C1 segment of cervical spinal cord (tissue), 14 donors: ENCODE measurements at places on chromosomes 7 and 10.

- DNase-seq = no peak
Observed at GRCh38 chr10:93797825-93798224, 40.1 kb downstream of the LGI1 start.

DNA sequence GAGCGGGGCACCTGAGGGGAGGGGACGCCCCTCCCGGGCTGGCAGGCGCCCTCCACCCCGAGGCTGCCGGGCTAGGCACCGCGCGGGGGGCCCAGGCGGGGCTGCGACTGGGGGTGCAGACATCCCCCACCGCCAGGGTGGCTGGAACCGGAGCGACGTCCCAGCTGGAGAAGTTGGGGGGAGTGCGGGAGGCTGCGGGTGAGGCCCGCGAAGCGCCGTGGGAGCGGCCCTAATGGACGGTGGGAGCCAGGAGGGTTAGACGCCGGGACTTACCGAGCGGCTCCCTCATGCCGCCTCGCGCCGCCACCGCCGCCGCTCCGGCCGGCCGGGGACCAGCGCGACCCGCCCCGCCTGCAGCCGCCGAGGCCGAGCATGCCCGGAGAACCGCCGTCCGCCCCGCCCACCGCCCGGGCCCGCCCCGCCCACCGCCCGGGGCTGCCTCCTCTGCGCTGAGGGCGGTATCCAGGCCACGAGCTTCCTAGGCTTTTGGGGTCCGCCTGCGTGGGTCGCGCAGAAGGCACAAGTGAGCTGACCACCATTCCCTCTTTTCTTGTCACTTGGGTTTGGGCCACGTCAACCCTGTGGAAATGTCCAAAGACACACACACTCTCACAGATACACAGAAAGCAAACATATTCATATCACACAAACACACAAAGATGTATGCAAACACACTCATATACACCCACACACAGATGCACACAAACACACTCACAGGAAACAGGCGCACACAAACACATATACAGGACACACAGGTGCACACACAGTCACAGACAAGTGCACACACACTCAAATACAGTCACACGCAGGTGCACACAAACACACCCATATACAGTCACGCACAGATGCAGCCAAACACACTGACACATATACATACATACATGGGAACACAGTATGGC is at the start of gene JCAD:
Gene JCAD, minus strand, starts transcription at position 378 of the 899 bp plus-strand sequence. CDS start 11,774 bp downstream, outside the sequence.
- DNase-seq = peak; percentile 3

DNA sequence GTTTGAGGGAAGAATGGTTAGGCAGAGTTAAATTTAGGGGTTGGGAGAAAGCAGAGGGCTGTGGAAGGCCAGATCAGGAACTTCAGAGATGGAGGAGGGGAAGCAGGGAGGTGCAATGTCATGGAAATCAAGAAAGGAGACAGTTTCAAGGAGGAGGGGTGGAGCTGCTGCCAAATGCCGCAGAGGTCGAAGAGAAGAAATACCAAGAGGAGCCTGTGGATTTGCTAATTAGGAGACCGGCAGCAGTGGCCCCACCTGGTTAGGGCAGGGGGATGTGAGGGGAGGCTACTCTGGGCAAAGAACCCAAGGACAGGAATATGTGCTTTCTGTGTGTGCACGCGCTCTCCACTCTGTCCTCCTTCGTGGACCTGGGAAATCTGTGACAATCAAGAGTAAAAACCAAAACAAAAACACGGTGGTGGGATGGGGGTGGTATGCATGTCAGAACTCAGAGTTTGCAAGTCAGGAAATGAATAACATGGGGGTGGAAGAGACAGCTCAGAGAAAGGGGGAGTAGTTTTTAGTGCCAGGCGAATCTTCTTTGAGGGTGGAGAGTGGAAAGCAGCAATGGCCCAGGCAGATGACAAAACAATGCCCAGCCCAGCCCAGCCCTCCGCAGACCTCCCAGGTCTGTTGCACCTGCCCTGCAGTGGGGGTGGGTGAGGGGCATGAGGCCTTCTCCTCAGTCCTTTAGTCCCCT is 102.9 kb upstream of the PAX2 start:
- no peak for DNase-seq

DNA sequence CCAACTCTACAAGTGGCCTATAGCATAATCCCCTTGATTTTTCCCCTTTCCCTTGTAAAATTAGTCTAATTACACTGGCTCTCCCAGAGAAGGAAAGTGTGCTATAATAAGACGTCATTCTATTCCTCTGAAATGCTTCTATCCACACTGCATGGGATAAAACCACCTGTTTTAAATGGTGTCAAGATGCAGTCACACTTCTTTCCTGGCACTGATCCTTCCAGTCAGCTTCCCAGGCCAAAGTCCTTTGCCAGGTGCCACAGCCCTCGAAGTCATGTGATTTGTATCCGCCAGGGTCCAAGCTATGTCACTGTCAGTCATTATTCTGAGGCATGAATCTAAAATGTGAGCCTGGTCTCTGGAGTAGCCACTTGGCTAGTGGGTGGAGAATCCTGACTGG is 169.0 kb upstream of the KIAA1217 start:
- no peak for DNase-seq

GRCh38 chr7:391411-391951 is 101.5 kb downstream of the FOXL3 start:
- no peak for DNase-seq

- no peak for DNase-seq
Observed at GRCh38 chr10:108608860-108609259, 1314.5 kb downstream of the XPNPEP1 start.

- no peak for DNase-seq
Observed at GRCh38 chr7:37348982-37349381, 99.7 kb downstream of the ELMO1 start.

DNA sequence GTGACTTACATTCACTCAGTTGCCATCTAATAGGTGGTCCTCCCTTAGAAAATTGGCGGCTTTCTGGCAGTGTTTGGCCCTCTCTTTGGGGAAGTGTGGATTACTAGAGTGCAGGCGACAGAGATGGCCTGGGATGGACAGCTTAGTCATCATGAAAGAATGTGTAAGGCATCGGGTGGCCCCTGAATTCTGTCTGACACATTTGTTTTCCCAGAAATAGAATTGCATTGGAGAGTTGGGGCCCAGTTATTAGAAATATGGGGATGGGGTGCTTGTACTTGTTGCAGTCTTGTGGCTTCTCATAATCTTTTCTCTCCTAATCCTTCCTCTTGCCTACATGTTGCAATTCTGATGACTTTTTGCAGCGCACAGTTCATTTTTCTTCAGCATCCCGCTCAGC is 13.8 kb downstream of the TCF7L2 start:
- DNase-seq = no peak

DNA sequence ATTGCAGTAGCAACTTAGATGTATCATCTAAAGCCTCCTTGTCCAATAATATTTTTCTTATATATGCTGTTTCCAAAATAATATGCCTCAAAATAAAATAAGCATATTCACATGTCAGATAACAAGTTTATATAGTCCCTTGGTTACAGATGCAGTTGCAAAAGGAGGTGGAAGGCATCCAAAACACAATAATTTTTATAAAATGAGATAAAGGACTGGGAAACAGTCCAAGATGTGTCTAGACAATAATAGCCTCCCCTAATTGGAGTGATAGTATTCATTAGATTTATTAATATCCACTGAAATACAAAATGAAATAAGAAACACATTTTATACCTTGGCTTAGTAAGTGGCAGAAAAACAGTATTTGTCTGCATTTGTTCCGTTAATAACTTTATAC is 30.3 kb downstream of the BCAP29 start:
- DNase-seq = no peak

- no peak for DNase-seq
Observed at GRCh38 chr10:72218726-72219125, 2.6 kb upstream of the ASCC1 start.

GRCh38 chr7:128405471-128406313 is 4.1 kb downstream of the IMPDH1 start:
- DNase-seq = no peak

- DNase-seq = no peak
Observed at GRCh38 chr10:93652857-93653256, 40.5 kb downstream of the PDE6C start.

DNA sequence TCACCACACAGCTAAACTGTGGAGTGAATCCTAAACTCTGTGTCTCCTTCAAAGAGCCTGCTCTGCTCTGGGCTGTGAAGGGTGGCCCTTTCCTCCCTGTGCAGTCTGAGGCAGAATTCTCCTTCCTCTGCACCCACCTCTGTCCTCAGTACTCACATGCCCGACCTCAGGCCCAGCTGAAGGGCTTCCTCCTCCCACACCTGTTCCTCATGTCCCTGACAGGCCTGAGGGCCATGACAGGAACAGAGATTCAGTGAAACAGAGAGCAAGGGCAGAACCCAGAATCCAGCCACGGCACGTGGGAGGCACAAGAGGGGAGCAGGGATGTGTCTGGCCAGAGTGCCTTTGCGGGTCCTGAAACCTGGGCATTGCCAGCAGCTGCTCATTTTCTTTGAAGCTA is 13.9 kb downstream of the CREB3L2 start:
- DNase-seq = no peak

DNA sequence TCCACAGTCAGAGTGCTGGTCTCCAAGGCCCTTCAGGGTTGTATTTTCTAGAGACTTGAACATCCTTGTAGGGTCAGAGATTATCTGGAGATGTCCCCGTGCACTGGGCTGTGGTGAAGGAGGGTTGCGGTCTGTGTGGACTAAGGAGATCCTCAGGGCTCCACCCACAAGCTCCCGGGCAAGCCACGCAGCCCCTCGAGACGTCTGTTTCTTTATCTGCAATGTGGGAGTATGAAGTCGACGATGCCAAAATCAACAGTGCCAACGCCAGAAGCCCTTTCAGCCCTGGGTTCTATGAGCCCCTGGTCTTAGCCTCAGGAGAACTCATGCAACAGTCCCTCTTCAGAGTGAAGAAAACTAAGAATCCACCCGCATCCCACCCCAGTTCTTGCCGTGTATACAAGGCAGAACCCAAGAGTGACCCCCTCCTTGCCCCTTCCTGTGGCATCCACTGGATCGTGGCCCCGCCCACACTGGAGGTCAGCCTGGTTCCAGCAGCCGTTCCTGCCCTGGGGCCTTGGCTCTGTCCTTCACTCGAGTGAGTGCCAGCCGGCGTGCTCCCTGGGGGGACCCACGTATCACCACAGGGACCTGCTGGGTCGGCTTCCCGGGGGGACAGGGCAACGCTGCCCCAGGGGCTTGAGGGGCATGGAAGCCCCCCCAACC is 6.0 kb upstream of the SHH start:
- DNase-seq = no peak

- no peak for DNase-seq
Observed at GRCh38 chr10:71585564-71586290, 133.9 kb downstream of the C10orf105 start.

DNA sequence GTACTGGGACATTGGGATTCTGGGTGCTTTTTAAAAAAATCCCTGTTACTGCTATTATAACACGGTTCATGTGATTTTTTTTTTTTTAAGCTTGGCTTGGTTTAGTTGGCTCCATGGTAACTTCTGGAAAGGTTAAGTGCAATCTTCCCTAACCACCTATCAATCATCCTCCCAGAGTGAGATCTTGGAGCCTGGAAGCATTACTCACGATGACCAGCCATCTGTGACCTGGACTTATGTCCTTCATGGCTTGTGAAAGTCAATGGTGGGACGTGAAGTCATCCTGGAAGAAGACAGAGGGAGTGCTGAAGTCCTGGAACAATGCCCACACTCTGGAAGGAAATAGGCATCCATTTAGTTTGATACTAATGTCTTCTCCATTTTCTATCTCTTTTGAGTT is 135.5 kb upstream of the FRMD4A start:
- no peak for DNase-seq

- no peak for DNase-seq
Observed at GRCh38 chr10:23205972-23206642, 14.0 kb downstream of the PTF1A start.

GRCh38 chr10:32793033-32793432 is 165.0 kb downstream of the ITGB1 start:
- DNase-seq = no peak

DNA sequence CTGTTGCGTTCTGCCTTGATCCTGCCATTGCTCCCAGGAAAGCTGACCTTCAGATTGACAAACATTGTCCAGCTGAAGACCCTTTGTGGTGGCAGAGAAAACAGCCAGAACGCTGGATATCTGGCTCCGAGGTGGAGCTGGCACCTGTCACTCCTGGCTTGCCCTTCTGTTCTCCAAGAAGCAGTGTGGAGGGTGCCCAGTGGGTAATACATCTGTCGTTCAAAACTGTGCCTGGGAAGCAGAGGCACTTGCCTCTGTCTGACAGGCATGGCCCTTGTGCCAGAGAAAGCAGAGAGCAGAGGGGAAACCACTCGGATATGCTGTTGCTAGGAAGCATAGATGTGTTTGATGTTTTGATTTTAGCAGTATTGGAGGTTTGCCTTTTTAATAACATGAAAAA is 231.4 kb downstream of the BMPER start:
- DNase-seq = no peak

GRCh38 chr10:35343739-35344138 is 7.4 kb downstream of the CCNY start:
- DNase-seq = no peak

GRCh38 chr7:21318916-21319270 is 109.0 kb upstream of the SP4 start:
- DNase-seq = no peak

- no peak for DNase-seq
Observed at GRCh38 chr10:64071218-64071617, 550.0 kb downstream of the REEP3 start.

DNA sequence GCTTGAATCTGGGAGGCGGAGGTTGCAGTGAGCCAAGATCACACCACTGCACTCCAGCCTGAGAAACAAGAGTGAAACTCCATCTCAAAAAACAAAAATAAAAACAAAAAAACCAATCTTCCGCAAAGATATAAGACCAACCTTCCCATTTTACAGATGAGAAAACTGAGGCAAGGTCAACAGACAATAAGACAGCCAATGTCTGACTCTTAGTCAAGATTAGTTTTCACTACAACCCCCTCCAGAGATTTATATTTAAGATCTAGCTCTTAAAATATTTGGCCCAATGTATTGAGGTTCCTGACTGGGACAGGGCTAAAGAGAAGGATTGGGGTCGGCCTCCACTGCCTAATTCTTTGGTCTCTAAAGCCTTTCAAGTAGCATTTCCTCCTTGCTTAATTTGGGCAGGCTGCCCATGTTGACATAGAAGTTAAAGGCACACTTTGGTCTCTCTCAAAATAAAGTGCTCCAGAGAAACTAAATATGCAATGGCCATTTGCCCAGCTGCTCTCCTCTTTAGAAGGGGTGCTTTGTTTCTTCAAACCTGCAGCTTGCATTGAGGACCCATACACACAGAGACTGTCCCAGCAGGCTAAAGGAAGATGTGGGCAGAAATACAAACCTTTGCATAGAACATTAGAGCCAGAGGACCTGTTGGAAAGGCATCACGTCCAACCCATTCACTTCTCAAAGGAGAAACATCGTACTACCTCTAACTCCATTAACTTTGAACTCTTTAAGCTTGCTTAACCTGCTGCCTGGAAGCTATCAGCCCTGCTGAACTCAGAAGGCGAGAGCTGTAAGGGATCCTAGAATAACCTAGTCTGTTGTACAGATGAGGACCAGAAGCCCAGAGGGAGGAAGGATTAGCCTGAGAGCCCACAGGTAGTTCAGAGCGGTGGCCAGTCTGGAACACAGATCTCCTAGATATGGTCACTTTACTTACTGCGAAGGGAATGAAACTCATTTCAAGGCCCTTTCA is 3.9 kb downstream of the TECTB start:
- no peak for DNase-seq
